ENCODE measurements at places on chromosomes 11 and 22.

DNA sequence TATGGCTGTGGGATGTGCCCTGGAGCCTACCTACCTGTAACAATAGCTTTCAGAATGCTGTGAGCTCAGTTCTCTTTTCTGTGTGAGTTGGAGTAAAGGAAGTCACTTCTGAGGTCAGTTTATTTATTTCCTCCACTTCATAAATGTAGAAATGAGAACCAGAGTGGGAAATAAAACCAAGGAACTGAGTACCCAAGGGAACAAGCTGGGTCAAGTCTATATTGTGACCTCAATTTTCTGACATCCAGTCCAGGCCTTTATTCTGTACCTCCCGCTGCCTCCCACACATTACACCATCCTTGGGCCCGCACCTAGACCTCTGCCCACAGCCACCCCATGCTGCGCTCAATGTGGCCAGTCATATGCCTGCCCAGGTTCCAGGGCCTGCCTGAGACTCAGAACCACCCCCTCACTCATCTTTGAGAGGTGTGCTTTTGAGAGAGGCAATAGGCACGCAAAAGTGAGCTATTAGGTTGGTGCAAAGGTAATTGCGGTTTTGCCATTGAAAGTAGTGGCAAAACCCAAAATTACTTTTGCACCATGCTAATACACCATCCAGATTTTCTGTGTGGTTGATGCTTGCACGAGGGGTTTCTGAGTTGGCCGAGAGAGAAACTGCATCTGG is 9.8 kb downstream of the MS4A6E start:
- DNase-seq = no peak

DNA sequence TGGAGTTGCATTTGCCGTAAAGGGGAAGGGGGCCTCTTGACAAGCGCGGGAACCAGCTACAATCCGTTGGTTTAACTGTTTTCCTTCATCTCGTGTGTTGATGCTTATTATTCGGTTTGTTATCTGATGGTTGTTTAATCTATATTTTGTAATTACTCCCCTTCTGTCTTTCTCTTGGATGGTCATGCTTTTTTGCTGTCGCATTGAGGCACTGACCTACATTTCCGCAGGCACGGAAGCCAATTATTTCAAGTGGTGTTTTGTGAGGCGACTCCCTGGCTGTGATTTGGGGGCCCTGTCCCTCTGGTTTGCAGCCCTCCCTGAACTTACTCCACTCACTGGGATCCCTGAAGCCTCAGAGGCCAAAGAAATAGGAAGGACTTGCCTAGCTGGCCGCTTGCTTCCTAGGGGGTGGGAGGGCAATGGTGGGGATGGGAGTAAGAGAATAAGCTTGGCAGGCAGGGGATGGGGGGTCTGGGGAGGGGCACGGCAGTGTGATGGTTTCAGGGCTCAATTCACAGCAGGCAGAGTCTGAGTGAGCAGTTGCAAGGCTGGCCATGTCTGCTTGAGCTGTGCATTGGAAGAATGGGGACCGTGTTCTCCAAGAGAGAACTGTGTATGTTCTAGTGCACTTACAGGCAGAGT is 165.8 kb upstream of the B3GAT1 start:
- DNase-seq = no peak

GRCh38 chr22:31586137-31586920 is 75.7 kb downstream of the PISD start:
- no peak for DNase-seq

DNA sequence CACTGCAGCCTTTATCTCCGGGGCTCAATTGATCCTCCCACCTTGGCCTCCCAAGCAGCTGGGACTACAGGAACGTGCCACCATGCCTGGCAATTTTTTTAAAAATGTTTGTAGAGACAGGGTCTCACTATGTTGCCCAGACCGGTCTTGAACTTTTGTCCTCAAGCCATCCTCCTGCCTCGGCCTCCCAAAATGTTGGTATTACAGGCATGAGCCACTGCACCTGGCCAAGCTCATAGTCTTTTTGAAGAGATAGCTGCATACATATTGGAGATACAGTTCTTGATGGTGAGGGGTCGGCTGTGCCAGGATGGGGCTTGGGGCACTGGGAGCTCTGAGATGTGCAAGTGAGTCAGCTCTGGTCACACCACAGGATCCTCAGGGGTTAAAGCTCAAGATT is 53.2 kb downstream of the CHRDL2 start:
- DNase-seq = no peak

- no peak for DNase-seq
Measured at GRCh38 chr11:27623945-27624523, 76.2 kb downstream of the BDNF start.

DNA sequence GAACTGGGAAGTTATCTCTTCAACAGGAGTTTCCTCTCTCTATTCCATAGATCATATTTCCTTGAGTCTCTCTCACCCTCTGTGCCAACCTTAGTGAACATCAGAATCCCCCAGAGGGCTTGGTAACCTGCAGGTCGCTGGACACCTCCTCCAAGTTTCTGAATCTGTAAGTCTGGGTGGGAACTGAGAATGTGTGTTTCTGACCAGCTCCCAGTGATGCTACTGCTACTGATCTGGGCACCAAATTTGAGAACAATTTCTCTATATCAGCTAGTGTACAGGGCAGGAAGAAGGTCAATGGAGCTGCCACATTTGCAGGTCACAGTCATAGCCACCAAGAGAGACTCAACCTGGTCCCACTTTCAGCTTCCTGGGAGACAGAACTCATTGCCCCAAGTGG is 62.9 kb downstream of the RCN1 start:
- DNase-seq = no peak

- peak; percentile 11 for DNase-seq
Measured at GRCh38 chr11:118530683-118531596, at the start of gene TMEM25. TSS of gene TMEM25 (plus strand) at chr11:118531192. CDS start at chr11:118531802, 610 bp downstream.

Measured in kidney glomerular epithelial cell (primary cell).